ENCODE measurements at places on chromosomes 3 and 15. TPM values are rescaled to one million over a fixed set of nuclear protein-coding genes. Genes with fewer than 3 reads are reported as not detected.

Gene SPATA12
- not detected for total RNA-seq

Gene UBA3
- 84.1 TPM for total RNA-seq

Gene NPAP1
- not detected for total RNA-seq

Gene PRR20G
- total RNA-seq: not detected

DNA sequence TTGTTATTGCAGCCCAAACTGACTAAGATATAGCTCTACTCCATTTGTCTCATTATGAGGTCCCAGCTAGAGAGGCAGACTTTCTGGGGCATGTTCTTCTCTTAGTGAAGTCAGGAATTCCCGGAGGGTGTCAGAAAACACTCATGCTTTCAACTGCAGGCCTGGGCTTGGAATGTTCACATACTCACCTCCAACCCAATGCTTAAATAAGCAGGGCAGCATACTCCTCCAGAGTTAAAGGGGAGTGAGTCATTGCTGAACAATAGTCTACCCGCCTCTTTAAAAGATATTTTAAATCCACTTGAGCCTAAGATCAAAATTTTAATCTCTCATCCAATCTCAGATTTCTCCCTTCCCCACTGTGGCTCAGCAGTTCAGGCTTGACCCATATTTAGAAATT, 167.8 kb upstream of the DPH6 start:
- no peak for DNase-seq

GRCh38 chr3:111070772-111071256, 802 bp upstream of the NECTIN3 start:
- DNase-seq: peak; percentile 49

All from activated CD4-positive, alpha-beta memory T cell treated with anti-CD3 and anti-CD28 coated beads for 36 hours (primary cell).